Right ventricle myocardium superior (tissue), 1 donor: ENCODE measurements at places on chromosomes 2 and 18.

DNA sequence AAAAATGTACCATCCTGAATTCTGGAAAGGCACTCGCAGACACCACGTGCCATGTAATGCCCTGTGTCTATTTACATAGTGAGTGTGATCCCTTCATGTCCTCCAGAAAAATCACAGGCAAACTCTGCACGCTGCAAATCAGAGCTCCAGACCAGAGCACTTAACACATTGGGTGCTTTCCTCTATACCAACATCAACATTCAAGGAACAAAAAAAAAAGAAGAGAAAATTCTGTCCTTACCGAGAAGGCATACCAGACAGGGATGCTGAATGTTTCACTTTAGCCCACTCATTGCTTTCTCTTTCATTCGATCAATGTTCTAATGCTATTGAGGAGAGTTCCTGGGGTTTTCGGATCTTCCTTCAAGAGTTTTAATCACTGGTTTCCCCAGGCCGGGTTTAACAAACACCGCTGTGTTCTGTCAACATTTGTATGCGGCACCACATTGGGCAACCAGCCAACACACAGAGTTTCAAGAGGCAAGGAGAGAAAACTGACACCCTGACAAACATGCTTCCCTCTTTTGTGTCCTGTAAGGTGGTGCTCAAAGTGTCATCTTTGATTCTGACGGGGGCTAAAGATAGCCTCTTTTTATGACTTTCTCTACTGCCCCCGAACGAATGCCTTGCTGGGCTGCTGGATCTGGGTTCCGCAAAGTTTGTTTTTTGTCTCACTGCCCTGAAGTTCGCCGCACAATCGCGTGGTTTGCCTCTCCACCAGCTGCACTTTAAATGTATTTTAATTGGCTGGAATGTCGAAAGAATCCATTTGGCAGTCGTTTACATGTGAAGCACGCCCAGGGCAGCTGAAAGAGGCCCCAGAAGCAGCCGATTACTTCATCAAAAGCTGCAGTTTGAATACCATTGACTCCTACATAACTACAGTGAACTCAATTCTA is 106.4 kb upstream of the NCKAP5 start:
- DNase-seq: peak; percentile 55

GRCh38 chr2:140442319-140442718 is 1662.1 kb upstream of the NXPH2 start:
- DNase-seq: no peak

GRCh38 chr18:21298351-21298750 is 56.3 kb downstream of the GREB1L start:
- DNase-seq: no peak

DNA sequence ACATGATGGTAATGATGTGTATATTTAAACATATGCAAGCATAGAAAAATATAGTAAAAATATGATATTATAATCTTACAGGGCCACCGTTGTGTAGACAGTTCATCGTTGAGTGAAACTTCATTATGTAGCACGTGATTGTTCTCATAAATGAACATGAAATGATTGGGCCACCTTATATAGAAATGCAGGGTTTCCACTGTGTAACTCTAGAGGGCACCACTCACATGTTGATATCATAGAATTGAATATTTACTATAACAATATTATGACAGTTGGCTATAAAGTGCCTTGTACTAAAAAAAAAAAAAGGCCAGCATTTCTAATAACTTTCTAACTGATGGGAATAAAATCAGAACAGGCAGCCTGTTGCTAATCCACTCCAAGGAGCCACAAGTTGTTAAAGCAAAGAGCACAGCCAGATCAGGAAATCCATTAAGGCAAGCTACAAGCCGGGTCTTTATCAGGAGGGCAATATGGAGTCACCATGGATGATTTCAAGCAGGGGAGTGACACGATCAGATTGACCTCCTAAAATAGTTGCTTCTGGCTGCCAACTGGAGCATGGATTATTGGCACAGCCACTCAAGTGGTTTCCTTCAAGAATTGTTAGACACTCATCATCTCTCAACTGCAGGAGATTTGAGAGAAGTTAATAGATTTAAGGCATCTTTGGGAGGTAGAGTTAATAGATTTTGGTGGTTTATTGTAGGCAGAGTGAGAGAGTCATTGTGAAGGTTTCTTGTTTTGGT is 16.7 kb downstream of the IL1F10 start:
- DNase-seq: no peak

GRCh38 chr2:239947729-239948045 is 77.5 kb downstream of the NDUFA10 start:
- DNase-seq: peak; percentile 30

GRCh38 chr2:162072181-162072702 is 1.8 kb downstream of the DPP4 start:
- DNase-seq: no peak
